ENCODE measurements at places on chromosomes 1 and 21. TPM values are rescaled to one million over a fixed set of nuclear protein-coding genes. Genes with fewer than 3 reads are reported as not detected.

GRCh38 chr1:233613252-233614172 is at the start of gene KCNK1:
TSS of gene KCNK1 (plus strand) at chr1:233614106. CDS start at chr1:233614172, 66 bp downstream.
- DNase-seq: peak; percentile 94

GRCh38 chr1:84692391-84692790 is 2.1 kb upstream of the SSX2IP start:
- DNase-seq: no peak

- no peak for DNase-seq
These were observed 63.4 kb downstream of the WDR64 start for GRCh38 chr1:241715435-241715834.

DNA sequence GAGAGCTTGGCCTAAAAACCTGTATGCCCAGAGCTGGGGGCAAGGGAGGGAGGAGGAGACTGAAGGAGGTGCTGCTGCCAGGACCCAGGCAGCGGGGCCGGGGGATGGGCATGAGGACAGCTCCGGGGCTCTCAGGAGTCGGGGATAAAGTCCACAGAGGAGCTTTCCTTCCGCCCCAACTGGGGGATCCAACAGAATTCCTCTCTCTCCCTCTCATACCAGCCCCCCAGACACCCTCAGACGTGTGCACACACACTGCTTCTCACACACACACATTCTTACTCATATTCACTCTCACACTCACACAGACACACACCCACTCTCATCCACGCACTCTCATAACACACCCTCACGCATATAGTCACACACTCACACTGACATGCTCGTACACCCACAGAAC is 39.1 kb downstream of the SYF2 start:
- no peak for DNase-seq

DNA sequence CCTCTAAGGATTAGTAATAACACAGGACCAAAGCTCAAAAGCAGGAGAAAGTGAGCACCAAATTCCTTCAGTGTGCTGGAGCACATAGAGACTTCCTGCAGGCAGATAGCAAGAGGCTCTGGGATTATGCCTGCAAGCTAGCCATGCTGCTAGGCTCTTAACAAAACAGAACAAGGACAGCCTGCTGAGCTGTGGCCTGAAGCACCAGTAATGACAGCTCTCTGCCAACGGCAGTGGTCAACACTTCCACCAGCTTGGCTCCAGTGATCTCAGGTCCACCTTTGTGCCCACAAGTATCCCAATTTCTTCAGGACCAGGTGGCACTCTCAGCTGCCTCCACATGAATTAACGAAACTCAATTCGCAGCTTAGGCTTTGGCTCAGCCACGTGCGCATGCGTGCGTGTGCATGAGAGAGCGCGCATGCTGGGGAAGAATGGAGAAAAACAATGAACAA is 64.2 kb downstream of the SLC45A1 start:
- DNase-seq: no peak

GRCh38 chr21:38619992-38620479 is 121.8 kb upstream of the ERG start:
- DNase-seq: peak; percentile 94

- DNase-seq: no peak
These were observed 215.8 kb downstream of the BARHL2 start for GRCh38 chr1:90501281-90501680.

DNA sequence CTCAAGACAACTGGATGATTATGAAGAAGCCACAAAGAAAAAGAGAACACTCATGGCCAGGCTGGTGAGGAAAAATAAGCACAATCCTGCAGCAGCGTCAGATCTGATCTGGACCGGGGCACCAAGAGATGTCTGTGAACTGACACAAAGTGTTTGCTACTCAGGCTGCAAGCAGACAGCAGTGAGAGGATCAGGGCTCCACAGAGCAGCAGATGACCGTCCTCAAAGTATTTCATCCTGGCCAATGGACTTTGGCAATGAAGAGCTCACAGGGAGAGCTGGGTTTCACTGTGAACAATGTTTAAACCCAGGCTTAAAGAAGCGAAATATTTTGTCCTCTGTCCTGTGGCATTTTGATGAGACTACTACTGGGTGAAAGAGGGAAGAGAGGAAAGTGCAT is 299.2 kb downstream of the GPATCH2 start:
- DNase-seq: no peak

- peak; percentile 17 for DNase-seq
These were observed 33.3 kb downstream of the PTPRF start for GRCh38 chr1:43563876-43564539.

GRCh38 chr1:215648957-215649356 is 81.9 kb downstream of the KCTD3 start:
- no peak for DNase-seq

DNA sequence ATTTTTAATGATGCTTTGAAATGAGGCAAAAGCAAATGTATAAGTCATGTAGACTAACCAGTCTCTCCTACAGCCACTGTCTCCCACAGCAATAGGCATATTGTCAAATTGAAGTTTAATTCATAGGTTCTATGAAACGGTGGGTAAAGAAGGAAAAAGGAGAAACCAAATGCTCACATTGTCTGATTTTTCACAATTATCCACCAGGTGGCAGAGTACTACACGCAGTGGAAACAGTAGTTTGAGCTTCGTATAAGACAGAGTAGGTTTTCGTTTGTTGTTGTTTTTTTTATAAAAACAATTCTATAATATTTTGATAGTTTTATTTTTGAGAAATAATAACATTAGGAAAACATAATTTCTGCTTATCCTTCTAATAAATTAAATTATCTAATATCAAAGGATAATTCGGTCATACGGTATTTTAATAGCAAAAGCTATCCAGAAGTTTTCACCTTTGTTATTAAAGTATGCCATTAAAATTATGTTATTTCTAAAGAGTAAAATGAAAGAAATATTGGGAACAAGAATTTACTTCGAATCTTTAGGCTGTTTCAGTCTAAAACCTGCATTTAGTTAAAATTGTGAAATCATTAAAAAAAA is 39.1 kb downstream of the TYW3 start:
- peak; percentile 65 for DNase-seq

- no peak for DNase-seq
These were observed 4.3 kb upstream of the TTC22 start for GRCh38 chr1:54805466-54805865.

DNA sequence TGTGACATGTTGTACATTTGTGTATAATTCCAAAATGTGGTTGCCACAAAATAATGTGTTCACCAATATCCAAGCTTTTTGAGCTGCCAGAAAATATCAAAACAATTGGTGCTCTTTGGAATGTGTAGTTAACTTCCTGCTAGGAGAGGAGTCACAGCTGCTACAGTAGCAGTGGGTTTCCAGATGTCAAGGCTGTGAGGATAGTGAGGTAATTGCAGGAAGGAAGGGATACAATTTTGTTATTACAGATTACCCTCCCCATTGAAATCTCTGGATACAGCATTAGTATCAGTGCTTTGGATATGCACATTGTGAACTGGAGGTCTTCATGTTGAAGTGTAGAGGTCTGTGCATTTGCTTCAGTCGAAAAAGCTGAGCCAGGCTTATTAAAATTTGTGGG is 253.2 kb downstream of the PTPRC start:
- peak; percentile 54 for DNase-seq

GRCh38 chr1:206766251-206766856 is 4.2 kb upstream of the IL19 start:
- peak; percentile 72 for DNase-seq

- peak; percentile 14 for DNase-seq
These were observed 78.4 kb upstream of the CTTNBP2NL start for GRCh38 chr1:112317611-112318062.

- DNase-seq: no peak
These were observed 280.3 kb downstream of the OMA1 start for GRCh38 chr1:58266242-58266641.

GRCh38 chr1:201191653-201192260 is 1.1 kb downstream of the IGFN1 start:
- DNase-seq: peak; percentile 81

- peak; percentile 64 for DNase-seq
These were observed 3.8 kb upstream of the RGSL1 start for GRCh38 chr1:182446033-182446669.

DNA sequence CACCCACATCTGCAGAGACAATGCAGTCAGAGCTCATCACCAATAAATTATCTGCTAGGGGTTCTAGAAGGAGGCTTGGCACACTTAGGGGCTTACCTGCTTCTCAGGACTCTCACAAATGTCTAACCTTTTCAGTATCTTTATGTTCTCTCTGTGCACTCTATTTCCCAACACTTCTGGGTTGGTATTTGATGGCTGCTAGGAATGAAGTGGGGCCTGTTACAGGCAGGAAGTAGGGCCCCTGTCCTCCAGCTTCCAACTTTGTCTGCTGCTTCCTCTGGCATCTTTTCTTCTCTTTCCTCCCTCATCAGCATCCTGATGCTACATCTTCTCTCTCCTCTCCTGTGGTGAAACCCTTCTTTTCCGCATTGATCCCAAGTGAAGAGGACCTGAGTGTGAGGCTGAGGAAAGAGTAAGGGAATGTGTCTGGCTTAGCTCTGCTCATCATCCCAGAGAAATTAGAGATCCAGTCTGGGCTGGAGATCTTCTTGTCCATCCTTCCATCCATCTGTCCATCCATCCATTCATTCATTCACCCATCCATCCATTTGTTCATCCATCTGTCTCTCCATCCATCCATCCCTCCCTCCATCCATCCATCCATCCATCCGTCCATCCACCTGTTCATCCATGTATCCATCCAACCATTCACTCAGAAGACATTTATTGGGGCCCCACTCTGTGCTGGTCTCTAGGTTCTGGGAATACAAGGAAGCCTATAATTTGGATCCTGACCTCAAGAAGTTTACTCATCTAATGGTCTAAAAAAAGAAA is 2.9 kb upstream of the CSRP1 start:
- DNase-seq: no peak

ATP6V1G3 gene
- not detected for total RNA-seq

GNAT2 gene
- total RNA-seq: 0.18 TPM

TMPRSS15 gene
- not detected for total RNA-seq

TMIGD3 gene
- total RNA-seq: not detected

RASSF5 gene
- 4.1 TPM for total RNA-seq

FCAMR gene
- total RNA-seq: not detected

BNIPL gene
- 0.18 TPM for total RNA-seq

RGSL1 gene
- total RNA-seq: not detected
